ENCODE measurements at places on chromosomes 4 and X.

GRCh38 chrX:8960957-8961468 lies 72.9 kb downstream of the FAM9B start:
- no peak for DNase-seq

GRCh38 chrX:19750783-19751467 lies 136.5 kb downstream of the SH3KBP1 start:
- no peak for DNase-seq

GRCh38 chrX:70405003-70405402 lies 18.1 kb upstream of the GDPD2 start:
- DNase-seq, result no peak

GRCh38 chr4:3792813-3793212 lies 26.6 kb downstream of the ADRA2C start:
- peak; percentile 67 for DNase-seq

DNA sequence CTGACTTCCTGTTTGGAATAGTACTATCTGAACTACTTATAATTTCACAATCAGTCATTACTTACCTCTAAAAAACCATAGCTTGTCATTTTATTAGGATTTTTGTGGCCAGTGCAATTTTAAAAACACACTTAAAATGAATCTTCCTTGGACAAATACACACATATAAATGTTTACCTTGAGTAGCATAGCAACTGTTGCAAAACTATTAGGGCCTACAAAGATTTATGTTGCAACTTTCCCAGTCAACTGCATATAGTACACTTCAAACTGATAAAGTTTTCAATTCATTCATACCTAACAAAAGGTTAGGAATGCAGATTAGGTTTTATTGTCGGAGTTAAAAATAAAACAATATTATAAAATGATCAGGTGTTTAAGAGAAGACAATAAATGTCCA lies 193.0 kb downstream of the PDGFC start:
- DNase-seq, result no peak

DNA sequence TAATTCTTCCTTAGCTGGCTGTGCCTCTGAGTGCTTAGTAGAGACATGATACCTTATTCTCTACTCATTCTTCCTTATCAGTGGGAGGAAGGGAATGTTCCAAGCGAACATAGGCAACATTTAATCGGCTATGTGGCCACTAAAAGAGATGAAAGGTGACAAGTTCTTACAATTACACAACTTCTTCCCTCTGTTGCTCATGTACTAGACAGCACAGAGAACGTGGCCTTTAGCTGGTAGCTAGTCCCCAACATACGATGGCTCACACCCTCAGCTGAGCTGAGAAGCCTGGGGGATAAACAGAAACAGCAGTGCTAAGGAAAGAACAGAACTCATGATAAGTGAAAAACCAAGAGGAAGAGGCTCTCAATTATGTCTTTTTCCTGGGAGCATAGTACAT lies 52.2 kb downstream of the APOO start:
- DNase-seq, result no peak

GRCh38 chr4:141417387-141417786 lies 196.7 kb downstream of the ZNF330 start:
- DNase-seq, result no peak

DNA sequence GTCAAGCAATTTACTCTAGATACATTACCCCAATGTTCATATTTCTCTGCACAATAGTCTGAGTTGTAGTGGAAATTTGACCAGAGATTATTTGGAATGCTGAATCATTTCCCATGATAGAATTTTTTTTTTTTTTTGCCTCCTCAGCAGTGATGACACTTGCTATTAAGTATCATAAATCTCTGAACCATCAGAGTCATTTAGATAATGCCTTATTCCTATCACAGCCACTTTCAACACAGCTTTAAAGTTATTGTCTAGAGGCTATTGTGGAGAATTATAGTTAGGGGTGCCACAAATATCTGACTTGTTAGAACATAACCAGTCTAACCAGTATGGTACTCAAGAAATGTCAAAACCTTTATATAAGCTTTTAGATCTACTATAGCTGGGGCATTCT lies 79.8 kb downstream of the LCORL start:
- DNase-seq, result no peak
